NCI-H2107 (cell line): ENCODE measurements at places on chromosomes 12 and 14.

DNA sequence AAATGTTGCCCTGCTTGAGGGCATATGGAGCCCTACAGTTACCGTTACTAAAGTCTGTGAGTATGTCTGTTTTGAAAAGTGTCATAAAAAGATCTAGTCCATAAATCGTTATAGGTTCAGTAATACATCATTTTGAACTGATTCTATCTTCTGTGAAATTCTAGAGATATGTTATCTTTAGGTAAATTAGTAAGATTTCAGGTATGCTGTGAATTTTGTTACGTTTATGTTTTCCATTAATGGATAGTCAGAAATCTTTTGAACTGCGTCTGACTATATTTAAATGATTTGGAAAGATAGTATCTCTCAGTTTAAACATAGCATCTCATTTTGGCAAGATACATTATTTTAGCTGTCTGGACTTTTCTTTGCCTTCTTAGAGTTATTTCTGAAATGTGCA, 8.3 kb downstream of the ALG10 start:
- no peak for DNase-seq

GRCh38 chr14:93591506-93591905, 160.8 kb downstream of the UNC79 start:
- no peak for DNase-seq

- DNase-seq = no peak
Measured at GRCh38 chr12:71333418-71333817, 106.2 kb upstream of the LGR5 start.

GRCh38 chr12:58310368-58310767, 369.0 kb downstream of the ATP23 start:
- DNase-seq = no peak

- DNase-seq = no peak
Measured at GRCh38 chr14:41490323-41490722, 116.4 kb upstream of the LRFN5 start.

DNA sequence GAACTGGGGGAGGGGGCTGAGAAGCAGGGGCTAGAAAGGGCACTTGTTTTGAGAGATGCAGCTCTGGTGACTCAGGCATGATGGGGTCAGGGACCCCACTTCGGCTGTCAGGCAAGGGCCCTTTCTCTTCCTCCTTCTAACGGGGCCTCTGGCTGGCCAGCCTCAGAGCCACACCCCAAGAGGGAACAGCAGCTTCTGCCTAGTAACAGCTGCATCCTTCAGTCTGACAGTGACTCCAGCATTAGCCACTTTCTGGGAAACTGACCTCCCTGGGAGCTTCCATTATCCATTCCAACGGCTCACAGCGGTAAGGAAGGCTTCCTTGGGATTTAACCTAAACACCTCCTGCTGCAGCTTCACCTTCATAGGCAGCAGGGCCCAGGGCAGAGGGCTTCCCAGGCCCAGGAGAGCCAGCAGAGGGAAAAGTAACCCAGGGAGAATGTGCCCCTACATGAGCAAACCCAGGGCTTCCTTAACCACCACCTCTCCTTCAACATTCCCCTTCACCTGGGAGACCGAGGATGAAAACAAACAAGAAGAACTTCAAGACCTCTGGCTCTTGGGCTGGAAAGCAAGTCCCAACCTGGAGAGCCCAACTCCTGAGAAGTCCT, 2.7 kb downstream of the NCKAP5L start:
- no peak for DNase-seq

DNA sequence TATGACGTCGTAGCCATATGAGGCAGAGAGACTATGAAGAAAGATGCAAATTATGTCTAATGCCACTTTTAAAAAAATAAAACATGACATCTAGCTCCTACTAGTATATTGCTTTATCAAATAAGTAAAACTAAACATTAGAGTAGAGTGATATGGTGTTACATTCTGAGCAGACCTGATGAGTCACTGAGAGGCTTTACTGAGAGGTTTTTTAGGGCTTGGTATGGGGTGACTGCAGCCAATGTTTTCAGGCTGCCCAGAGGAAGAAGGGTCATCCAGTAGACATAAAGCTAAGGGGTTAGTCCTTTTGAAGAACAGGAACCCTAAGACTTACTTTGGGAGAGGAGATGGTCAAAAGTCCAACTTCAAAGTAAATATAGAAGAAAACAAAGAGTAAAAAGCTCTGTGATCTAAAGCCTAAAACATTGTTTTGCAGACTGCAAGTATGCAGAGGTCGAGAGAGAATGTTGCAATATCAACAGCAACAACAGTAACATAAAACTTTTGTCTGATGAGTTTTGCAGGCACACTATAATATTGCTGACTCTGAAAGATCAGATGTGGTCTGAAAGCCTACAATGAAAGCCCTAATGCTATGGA, 774.7 kb downstream of the TMTC2 start:
- no peak for DNase-seq

- no peak for DNase-seq
Measured at GRCh38 chr12:117502633-117503032, 141.2 kb upstream of the NOS1 start.

DNA sequence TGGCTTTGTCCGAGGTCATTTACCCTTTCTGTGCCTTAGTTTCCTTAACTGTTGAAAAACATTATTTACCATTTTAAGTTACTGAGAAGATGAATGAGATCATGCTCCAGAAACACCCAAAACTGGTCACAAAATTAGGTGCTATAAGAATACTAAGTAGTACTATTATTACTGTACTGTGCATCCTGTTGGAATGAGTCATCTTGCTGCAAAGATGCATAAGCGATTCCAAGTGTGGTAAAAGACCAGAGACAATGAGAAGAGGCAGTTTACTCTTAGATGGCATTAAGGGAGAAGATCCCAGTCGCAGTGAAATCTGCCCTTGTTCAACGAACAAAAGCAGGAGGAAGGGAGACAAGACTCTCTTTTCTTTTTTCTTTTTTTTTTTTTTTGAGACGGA, 4.2 kb upstream of the PLEKHA5 start:
- DNase-seq = no peak

GRCh38 chr12:57621497-57622292, 10.5 kb downstream of the ARHGEF25 start:
- no peak for DNase-seq

GRCh38 chr12:6080149-6081045, 44.1 kb downstream of the VWF start:
- no peak for DNase-seq

- no peak for DNase-seq
Measured at GRCh38 chr12:82867762-82868500, 181.2 kb downstream of the TMTC2 start.

GRCh38 chr12:75271576-75271975, 58.5 kb downstream of the CAPS2 start:
- no peak for DNase-seq

DNA sequence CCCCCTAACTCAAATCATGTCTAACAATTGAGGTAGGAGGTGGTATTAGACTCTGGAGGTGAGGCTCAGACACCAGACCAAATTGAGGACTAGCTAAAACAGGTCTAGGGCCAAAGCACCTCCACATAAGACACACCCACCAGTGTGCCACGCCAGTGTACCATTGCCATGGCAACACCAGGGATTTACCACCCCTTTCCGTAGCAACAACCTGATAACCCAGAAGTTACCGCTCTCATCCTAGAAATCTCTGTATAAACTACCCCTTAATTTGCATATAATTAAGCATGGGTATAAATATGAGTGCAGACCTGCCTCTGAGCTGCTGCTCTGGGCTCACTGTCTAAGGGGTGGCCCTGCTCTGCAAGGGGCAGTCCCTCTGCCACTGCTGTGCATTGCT, 57.4 kb upstream of the PPP2R5C start:
- DNase-seq = no peak

- no peak for DNase-seq
Measured at GRCh38 chr12:1001507-1001906, 10.5 kb downstream of the ERC1 start.

- no peak for DNase-seq
Measured at GRCh38 chr12:128078301-128078971, 188.5 kb upstream of the TMEM132C start.

- no peak for DNase-seq
Measured at GRCh38 chr14:101226265-101226602, 322.7 kb upstream of the RTL1 start.
